ENCODE measurements at places on chromosomes 4 and X.

DNA sequence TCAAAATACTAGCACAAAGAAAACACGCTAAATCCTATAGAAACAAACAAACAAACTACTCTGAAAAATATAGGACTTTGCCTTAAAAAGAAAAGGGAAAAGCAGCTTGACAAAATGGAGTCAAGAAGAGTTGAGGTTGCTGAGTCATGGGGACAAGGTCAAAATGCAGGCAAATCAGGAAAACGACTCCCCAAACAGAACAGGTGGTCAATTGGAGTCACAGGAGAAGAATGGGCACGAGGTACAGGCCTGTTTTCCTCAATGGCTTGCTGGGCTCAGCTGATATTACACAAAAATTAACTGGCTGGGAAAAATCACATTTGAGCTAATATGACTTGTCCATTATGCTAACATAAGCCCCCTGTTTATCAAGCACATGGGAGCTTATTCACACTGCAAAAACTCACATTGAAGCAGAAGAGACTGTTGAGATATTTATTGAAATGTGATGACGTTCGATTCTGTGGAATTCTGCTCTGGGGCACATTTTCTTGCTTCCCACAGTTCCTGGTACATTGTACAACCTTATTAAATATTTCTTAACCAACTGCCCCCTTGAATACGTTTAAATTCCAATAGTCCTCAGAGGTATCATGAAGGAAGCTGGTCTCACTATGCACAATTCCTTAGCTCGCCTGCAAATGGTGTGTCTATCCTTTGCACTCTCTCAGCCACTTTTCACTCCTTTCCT, 1622.1 kb downstream of the STIM2 start:
- no peak for DNase-seq

- no peak for DNase-seq
These were observed 37.5 kb downstream of the PPP1R2C start for GRCh38 chrX:42740456-42740855.

DNA sequence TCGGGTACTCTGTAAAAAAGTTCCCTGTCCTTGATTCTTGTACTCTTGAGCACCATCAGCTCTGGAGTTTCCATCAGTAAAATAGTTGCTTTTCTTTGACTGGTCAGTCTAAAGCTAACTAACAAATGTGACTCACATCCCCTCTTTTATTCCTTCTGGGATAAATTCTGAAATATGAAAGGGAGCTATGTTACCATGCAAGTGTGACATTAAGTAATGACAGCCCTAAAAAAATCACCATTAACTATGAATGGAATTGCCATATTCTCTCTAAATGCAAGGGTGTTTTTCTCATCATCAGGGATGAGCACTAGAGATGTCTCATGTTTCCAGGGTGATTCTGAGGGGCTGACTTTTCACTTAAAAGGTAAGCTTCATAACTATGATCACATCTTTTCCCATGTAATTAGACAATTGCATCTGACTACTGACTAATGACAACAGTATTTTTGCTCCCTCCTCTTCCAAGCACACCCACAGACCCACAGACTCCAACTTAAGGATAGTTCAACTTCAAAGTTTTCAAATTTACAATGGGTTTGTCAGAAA, 26.9 kb upstream of the RASGEF1B start:
- no peak for DNase-seq

DNA sequence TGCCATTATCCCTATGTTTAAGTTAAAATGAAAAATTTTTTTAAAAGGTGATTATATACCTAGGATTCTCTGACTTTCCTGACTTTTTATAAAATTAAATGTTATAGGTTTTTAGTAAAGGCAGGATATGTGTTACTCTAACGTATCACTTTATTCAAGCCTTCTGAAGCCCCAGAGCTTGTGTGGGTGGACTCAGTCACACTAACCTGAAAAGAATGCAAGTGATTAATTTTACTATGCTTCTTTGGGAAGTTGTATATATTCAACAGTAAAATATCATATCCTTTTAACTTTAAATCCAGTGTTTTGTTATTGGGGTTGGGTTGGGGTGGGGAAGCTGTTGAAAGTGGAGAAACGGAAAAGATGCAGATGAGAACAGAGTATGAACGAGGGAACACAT, 22.8 kb downstream of the PDLIM3 start:
- DNase-seq, result peak; percentile 78

GRCh38 chr4:123743848-123744247, 347.3 kb downstream of the SPRY1 start:
- no peak for DNase-seq

DNA sequence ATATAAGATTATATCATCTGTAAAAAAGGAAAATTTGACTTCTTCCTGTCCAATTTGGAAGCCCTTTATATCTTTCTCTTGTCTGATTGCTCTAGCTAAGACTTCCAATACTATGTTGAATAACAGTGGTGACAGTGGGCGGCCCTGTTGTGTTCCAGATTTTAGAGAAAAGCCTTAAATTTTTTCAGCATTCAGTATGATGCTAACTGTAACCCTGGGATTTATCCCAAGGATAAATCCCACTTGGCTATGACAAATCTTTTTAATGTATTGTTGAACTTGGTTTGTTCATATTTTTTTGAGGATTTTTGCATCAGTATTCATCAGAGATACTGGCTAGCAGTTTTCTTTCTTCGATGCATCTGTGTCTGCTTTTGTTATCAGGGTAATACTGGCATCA, 217.2 kb upstream of the ARSJ start:
- no peak for DNase-seq

DNA sequence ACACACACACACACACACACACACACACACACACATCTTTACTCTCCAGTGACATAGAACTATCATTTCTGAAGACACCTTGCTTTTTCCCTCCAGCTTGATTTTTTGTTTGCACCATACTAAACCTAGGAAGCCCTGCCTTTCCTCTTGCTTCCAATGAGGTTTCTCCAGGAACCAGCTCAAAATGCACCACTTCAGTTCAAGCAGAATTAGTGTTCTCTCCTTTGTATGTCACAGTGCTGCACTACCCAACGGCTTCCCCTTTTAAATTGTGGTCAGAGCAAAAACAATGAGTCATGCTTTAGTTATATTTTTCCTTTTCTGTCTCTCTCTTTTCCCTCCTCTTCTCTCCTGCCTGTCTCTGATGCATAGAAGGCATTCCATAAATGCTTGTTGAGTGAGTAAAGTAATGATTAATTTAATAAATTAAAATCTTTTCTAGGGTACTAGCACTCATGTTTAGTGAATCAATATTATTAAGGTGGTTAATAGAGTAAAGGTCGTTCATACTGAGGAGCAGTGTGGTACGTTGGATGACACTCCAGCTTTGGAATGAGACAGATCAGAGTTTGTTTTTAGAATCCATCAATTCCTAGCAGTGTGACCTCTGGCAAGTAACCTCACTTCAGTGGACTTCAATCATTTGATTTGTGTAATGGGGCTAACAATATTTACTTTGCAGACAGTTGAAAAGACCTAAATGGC, 5.9 kb downstream of the RTL3 start:
- DNase-seq, result peak; percentile 77

- no peak for DNase-seq
These were observed 26.3 kb downstream of the PPP2R2C start for GRCh38 chr4:6446130-6446482.

GRCh38 chr4:41609851-41610250, 71.9 kb downstream of the LIMCH1 start:
- DNase-seq, result no peak

DNA sequence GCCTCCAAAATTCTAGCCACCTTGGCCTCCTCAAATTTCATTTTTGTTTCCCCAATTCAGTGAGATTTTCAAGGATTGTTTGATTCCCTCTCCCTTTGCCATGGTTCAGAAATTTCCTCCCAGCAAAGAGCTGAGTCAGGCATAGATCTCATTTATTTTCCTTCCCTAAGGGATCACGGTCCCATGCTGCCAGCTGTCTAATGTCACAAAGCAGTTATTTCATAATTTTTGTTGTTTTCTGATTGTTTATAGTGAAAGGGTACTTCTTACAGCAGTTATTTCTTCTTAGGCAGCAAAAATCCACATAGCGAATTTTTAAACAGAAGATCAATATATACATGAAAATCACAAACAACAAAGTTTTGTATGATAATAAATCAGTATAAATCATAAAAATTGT, 470.5 kb upstream of the MAGEB18 start:
- no peak for DNase-seq

DNA sequence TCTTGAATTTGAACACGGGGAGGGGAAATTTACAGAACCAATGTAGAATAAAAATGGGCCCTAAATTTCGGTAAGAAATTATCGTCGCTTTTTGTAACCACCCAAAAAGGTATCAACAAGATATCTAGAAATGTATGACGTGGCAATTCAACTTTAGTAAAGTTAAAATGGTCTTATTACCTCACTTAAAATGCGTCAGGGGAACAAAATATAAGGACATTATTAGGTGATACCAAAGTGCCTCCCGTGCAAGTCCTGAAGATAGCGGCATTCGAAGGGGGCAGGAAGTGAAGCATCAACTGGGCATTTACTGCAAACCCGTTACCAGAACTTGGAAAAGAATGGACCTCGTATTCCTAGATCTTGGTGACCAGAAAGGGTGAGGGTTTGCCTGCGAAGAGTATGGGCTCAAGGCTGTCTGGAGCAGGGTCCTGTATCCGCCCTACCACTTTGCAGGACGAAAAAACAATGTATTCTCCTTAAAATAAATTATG, 980 bp downstream of the AP1S2 start:
- no peak for DNase-seq

DNA sequence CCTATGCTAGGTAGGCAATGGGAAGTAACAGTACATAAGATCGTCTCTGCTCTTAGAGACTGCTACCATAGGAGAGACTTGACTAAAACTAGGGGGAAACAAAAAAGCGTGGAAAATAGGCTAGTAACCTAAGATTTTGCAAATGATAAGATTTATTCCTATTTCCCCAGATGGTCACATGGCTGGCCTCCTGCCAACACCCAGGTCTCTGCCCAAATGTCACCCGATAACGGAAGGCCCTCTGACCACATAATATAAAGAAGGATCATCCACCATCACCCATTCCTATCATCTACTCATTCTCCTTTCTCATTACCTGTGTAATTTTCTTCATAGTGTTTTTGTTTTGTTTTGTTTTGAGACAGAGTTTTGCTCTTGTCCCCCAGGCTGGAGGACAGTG, 4.7 kb downstream of the LAMP2 start:
- no peak for DNase-seq

GRCh38 chrX:125005863-125006262, 313.8 kb upstream of the TEX13C start:
- no peak for DNase-seq

DNA sequence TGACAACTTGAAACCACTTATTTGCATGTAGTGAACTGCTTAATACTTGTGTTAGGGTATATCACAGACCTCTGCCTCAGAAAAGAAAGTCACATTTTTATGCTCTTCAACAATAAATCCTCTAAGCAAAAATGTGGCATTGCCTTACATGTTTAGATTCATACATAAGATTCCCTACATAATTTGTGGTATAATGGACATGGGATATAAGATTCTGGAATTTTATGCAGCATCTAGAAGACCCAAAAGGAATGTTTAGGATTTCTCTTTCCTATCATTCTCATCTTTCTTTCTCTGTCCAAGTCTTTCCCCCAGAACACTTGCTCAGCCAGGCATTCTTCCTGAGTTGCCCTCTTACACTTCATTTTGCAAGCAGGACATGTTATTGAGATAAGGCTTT, 37.7 kb upstream of the TET2 start:
- DNase-seq, result no peak

GRCh38 chrX:46770000-46770816, 11.3 kb upstream of the SLC9A7 start:
- peak; percentile 30 for DNase-seq

DNA sequence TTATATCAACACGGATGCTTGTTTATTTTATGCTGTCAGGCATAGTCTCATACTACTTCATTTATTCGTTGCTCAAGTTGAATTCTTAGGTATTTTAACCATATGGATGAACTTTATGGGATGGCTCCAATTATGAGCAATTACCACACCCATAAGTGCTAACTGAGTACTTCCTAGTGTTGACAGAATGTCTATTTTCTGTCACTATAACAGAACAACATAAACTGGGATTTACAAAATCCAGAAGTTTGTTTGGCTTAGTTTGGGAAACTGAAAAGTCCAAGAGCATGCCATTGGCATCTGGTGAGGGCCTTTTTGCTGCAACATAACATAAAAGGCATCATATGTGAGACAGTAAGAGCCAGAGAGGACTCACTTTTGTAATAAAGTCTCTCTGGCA, 21.0 kb downstream of the SULT1E1 start:
- no peak for DNase-seq

DNA sequence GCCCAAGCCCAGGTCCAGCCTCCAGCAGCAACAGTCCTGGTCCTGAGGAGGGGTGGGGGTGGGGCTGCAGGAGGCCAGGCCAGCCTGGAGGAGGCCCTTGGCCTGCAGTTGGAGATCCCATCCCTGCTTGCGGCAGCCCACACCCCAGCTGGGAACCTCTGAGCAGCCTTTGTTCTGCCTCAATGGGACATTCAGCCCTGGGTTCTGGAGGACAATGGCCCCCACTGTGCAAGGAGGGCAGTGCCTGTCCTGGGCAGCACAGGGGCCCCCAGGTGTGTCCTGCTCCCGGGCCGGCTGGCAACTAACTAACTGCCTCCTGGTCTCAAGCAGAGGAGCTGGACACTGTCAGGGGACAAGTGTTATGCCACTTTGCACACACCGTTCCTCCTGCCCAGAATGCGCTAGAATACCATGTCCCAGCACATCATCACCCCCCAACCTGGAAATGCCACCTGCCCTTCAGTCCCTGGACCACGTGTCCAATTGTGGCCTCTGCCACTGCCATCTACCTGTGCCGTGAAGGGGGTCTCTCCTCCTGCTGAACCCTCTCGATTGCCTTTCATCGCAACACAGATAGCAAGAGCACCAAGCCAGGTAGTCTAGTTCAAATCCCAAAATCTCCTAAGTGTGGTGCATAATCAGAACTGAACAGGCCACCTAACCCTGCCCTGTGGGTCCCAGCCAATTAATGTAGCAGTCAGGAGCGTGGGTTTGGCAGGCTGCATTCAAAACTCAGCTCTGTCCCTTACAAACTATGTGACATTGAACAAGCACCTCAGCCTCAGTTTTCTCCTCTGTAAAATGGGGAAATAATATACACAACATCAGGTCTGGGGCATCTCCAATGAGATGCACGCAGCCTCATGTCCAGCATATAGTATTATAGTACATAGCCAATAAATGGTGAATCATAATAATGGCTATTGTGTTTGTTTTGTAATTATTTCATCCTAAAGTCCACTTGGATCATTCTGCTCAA, 8.8 kb downstream of the PPP2R2C start:
- no peak for DNase-seq

DNA sequence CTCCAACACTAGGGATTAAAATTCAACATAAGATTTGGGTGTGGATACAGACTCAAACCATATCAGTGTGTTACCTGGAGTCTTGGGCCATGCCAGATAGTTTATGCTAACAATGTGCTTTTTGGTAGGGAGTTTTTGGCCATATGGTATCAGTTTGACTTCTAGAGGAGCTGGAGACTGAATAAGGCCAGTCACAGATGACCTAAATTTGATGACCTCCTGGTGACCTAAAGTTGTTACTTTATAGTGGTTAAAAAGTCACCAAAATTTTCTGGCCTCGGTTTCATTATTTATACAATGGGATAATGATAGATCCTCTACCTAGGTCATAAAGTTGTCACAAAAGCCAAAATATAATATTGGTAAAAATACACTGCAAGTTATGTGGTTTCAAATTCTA, 877.1 kb downstream of the RAPGEF2 start:
- no peak for DNase-seq

Measured in bronchial epithelial cell (primary cell).